Vagina (tissue), 2 donors: ENCODE measurements at places on chromosomes 5 and 9. TPM values are rescaled to one million over a fixed set of nuclear protein-coding genes. Genes with fewer than 3 reads are reported as not detected.
A peak's percentile ranks its signal among the peaks of the same experiment; 100 is the strongest.

DNA sequence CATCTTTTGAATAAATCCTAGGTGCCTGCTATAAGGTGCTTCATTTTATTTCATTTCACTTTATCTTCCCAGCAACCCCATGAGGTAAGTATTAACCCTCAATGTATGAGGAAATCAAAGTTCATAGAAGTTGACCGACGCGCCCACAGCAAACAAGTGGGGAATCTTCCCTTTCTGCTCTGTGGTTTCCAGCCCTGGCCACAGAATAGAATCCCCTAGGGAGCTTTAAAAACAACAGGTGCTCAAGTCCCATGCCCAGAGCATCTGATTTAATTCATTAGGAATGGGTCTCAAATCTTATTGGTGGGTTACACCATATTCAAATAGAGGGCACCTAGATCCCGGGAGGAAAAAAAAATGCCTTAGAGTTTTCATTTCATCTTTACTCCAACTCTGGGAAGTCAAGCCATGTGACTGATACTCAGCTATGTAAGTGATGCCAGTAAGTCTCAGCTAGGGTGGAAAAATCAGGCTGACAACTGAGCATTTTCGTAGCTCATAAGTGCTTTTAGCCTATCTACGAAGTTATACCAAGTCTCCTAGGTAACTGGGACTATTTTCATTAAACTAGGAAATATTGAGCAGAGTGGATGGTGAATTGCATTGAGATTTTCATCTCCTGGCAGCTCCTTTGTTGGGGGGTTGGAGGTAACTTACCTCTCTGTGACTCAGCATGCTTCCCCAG lies 353.4 kb upstream of the SLC30A5 start:
- DNase-seq = no peak

GRCh38 chr9:120926397-120926928 lies at the start of gene TRAF1:
Gene TRAF1, minus strand, starts transcription at chr9:120926796. Its CDS starts 721 bp downstream, at chr9:120926075.
- DNase-seq = no peak

DNA sequence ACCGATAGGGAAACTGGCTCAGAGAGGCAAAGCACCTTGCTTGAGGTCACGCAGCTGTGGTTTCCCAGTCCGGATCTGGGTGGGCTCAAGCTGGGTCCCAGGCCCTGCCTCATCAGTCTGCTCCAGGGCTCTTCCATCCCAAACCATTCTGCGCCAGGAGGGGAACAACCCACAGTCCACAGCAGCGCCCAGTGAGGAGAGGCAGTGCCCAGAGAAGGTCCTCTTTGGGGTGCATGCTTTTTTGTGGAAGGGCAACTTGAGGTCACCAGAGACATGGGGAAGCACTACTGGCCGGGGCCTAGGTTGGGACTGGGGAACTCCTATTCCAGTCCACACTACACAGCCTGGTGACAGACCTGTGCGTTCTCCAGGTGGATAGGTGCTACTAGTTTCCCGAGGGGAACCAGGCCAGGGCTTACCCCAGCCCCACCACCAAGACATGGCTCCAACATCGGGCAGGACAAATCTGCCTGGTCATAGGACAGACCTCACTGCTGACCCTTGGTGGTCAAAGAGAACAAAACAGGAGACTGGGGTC lies 62.5 kb upstream of the RNF130 start:
- DNase-seq = peak; percentile 71

WHRN gene
- total RNA-seq = 9.1 TPM

DNA sequence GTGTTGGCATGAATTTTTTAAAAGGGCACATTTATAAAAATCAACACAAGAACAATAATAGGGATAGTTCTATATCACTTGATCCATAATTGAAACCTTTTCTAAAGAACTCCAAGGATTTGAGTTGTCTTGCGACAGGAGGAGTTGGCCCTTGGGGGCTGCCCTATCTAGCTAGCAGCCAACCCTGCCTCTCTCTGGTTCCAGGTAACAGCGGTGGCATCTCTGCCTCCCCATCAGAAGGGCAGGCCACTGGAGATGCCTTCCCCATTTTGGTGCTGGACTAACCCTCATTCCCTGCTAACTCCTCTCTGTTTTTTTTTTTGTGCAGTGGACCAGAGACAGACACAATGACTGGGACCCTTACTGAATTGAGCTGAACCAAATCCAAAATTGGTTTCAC lies 393.0 kb downstream of the MED10 start:
- DNase-seq = no peak

GRCh38 chr9:82302968-82303655 lies 314.5 kb downstream of the SPATA31D1 start:
- no peak for DNase-seq

DNA sequence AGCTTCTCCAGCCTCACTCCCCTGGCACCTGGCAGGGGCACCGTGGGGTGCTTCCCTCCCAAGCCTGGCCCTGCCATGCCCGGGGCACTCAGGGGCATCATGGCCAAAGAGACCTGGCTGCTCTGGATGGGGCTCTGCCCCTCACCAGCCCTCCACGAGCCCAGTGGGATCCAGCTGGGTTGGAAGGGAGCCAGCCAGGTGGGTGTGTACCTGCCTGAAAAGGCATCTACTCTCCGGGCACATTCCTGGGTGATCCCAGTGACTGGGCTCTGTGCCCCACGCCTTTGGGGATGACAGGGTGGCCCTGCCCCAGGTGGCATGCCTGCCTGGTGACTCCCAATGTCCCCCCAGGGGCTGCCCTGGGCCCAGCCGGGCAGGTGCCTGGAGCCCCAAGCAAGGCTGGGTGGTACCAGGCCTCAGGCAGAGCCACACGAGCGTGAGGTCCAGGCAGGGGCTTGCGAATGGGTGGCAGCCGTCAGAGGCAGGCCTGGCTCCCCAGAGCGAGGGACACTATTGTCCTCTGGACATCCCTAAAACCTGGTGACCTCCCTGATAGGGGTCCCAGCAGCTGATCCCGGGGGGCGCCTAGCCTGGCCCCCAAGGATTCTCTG lies 777 bp downstream of the GPSM1 start:
- no peak for DNase-seq

DNA sequence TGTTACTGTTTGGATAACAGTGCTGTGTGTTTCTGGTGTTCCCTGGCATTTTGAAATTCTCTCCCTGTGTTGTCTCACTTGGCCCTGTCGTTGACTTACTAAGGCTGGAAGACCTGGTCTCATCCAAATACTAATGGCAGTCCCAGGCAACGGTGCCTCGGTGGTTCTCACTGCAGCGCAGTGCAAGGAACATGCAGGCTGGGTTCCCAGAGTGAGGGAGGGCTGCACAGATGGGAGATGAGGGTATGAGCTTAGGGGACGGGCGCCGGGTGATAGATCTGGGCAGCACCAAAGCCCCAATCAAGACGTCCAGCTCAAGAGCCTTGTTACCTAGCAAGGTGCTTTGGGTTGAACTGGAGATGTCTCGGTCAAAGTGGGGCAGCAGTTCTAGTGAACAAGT lies 11.0 kb downstream of the CCT5 start:
- DNase-seq = no peak

GRCh38 chr9:138073808-138074207 lies 196.2 kb downstream of the CACNA1B start:
- no peak for DNase-seq

- no peak for DNase-seq
Observed at GRCh38 chr9:38405785-38406184, 13.3 kb downstream of the ALDH1B1 start.

- no peak for DNase-seq
Observed at GRCh38 chr9:84874596-84874995, 205.1 kb downstream of the NTRK2 start.

- no peak for DNase-seq
Observed at GRCh38 chr5:176355400-176356178, 6.0 kb downstream of the KIAA1191 start.

GRCh38 chr5:68343421-68343826 lies 127.9 kb downstream of the PIK3R1 start:
- no peak for DNase-seq

PRR16 gene
- total RNA-seq = 19.6 TPM

RGS7BP gene
- 11.8 TPM for total RNA-seq

DNA sequence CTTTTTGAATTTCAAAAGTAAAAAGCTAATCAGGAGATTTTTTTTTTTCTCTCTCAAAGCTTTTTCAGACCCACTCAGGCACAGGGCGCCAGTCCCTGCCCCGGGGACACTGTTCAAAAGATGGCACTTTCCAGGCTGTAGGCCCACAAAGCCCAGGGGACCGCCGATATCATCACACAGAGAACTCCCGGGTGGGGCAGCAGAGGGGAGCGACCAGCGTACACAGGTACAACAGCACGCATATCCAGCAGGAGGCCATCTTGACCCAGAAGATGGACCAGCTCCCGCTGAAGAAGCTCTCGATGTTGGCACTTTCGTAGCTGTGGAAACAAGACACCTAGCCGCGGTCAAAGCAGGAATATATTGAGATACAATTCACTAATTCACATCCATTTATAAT lies 108.3 kb downstream of the THBS4 start:
- no peak for DNase-seq

ARL14EPL gene
- not detected for total RNA-seq

DNA sequence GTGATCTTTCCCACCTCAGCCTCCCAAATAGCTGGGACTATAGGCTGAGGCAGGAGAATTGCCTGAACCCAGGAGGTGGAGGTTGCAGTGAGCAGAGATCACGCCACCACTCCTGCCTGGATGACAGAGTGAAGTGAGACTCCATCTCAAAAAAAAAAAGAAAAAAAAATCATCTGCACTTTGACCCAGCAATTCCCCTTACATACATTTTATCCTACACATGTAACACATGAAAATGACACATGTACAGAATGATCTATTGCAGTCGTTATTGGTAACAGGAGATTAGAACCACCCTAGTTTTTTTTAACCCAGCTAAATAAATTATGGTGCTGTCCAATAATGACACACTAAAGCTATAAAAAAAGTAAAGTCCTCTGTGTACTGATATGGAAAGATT lies 14.2 kb downstream of the RUFY1 start:
- DNase-seq = no peak

DNA sequence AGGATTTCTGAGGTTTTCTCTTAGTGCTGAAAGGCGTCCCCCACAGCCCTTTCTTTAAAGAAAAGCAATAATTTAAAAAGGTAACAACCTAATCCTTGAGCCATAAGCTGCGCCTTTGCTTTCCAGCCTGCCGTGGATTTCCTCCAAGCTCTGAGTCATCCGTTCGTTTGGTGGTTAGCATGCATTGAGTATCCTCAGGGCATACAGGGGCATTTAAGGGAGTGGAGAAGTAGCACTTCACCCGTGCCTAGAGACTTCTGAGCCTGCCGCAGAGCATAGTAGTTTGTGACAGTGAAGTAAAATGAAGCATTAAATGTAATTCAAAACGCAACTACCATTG lies 892 bp upstream of the TNC start:
- DNase-seq = no peak

GABRB2 gene
- under 0.01 TPM for total RNA-seq

PCDHA2 gene
- not detected for total RNA-seq

MCTP1 gene
- 12.8 TPM for total RNA-seq

GRCh38 chr5:162323466-162323865 lies 255.9 kb downstream of the GABRG2 start:
- DNase-seq = no peak

DNA sequence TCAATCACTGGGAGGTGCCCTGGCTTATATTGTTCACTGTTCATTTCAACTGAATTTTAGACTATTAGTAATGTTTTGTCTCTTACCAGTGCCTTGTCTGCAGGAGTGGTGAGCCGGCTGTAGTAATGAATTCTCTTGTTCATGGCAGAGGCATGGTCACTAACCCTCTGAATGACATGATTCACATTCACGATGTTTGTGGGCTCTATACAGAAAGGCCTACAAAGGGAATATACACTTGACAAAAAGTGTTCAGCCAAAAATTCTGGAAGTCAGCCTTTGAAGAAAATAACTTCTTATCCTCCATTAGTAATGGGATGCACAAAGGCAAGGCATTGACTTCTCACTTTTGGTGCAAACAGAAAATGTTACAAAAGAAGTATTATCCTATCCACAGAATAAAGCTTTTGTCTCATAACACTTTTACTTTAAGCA lies 39.6 kb downstream of the SLC38A9 start:
- no peak for DNase-seq

- no peak for DNase-seq
Observed at GRCh38 chr5:93193431-93194347, 387.3 kb downstream of the NR2F1-AS1 start.

- DNase-seq = no peak
Observed at GRCh38 chr9:104575456-104575855, 6.5 kb downstream of the OR13C8 start.

PLPPR1 gene
- not detected for total RNA-seq

LHX3 gene
- total RNA-seq = not detected

DNA sequence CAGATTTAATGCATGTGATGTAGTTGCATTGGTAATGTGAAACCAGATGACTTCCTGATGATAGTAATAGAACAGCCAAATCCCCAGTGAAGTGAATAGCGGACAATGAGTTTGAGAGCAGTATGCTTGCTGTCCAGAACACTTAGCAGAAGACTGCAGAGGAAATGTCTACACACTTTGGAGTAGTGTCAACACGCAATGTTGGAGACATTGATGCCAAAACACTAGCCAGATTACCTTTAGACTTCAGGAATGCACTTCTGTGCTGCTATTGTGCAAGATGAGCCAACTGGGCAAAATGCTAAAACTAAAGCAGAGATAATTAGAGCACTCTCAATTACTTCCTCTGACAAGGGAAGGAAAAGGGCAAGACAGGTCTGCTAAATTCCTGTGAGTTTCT lies 176.7 kb downstream of the PRDM9 start:
- no peak for DNase-seq

SPATA31A5 gene
- total RNA-seq = not detected

DNA sequence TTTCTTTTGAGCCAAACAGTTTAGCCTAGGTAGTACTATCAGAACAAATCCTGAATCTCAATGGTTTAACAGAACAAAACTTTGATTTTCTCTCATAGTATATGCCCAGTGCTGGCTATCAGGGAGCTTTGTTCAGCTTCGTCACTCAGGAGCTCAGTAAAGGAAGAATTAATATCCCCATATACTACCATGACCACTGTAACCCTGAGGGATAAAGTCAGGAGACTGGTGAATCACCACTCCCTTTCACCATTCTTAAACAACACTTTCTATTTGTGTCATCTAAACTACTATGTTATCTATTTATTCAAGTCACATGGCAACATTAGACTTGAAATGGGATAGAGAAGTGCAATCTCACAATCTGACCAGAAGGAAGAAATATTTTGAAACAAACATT lies 522.6 kb upstream of the COX7C start:
- no peak for DNase-seq

- no peak for DNase-seq
Observed at GRCh38 chr9:4050916-4051315, 249.0 kb downstream of the GLIS3 start.
